ENCODE measurements at places on chromosomes 3 and 15.
A peak's percentile ranks its signal among the peaks of the same experiment; 100 is the strongest.

GRCh38 chr3:65093641-65094040 lies 405.8 kb upstream of the ADAMTS9 start:
- no peak for DNase-seq

GRCh38 chr3:119653876-119654275 lies 6.5 kb downstream of the POPDC2 start:
- DNase-seq: no peak

DNA sequence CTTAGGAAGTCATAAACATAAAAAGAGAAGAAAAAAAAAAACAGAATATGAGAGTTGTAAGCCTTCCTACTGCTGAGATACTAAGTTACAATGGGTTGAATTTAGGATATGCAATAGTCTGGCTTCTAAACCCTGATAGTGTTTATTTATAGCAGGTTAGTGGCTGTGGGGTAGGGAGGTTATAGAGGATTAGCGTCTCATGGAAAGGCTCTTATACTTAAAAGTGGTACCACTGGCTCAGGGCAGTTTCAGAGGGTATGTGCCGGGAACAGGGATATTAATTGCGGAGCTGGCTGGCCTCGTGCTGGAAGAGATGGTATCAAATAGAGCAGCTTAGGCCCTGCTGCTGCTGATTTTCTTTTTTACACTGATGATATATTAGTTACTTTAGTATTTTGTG lies 60.8 kb downstream of the PFN2 start:
- no peak for DNase-seq

DNA sequence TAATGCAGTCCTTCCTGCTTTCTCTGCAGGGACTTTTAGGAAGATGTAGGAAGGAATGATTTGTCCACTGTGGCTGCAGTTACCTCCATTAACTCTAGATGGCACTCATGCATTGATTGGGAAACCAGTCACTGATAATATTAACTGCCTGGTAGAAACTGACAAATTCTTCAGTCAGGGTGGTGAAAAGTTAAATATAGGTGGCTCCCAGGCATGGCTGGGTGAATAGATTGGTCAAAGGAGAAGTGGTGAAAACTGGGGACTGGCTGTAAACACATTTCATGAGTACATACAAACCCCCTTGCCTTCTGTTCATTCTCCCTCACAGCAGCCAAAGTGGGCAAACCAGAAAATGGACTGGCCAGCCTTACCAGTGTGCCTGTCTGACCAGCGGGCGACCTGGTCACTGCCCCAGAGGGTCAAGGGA lies 333.4 kb downstream of the THSD4 start:
- no peak for DNase-seq

DNA sequence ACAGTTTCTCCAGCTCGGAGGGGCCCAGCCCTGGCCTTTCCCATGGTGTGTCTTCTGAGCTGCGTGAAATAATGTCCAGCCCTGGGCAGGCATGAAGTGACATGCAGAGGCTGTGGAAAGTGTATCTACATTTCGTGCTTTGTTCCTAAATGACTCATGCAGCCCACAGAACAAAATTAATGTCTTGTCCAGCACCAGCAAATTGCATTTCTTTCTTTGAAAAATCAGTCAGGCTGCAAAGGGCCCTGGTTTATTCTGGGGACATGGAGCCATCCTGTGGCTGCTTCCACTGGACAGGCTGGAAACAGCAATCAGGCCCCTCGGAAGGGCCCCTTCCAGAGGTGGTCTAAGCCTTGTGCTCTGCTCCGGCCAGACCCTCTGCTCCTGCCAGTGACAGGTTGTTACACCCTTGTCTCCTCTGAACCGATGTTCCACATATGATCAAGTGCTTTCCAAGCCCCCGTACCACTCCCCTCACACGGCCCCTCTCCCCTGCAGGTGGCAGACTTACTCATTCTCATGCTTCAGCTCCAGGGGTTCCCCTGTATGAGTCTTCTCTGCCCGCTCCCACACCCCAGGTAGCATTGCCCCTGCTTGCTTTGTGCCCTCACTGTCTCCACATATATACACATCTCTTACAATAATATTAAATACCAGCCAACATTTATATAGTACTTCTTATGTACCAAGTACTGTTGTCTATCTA lies 33.7 kb downstream of the CRYGS start:
- no peak for DNase-seq

GRCh38 chr3:46675843-46676567 lies 17.5 kb downstream of the ALS2CL start:
- no peak for DNase-seq

DNA sequence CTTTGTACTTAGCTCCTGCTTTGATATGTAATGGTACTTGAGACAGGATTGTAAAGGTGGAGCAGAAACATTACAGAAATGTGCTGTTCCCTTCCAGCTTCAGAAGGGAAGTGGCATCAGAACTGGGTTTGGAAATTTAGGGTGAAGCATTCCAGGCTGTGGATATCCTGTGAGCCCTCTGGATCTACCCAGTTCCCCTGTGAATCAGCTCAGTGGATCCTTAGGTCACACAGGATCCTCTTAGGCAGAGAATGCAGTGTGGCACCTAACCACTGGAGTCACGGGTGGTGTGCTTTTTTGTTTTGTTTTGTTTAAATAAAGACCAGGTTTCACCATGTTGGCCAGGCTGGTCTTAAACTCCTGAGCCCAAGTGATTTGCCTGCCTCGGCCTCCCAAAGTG lies 66.0 kb downstream of the TRIM71 start:
- no peak for DNase-seq

DNA sequence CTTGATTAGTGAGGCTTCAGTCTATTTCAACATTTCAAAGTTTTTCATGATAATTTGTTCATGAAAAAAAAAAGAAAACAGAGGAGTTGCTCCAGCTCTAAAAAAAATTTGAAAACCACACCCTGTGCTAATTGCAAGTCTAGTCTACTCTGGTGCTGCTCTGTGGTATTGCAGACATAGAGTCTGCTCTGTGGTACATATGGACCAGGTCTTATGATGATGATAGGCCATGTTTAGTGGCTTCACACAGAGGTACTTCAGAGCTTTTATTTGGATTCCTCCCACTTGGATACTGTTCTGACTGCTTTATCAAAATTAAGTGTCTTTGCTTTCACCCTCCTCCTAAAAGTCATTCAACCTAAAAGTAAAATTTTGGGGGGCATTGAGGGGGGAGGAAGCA lies 160.8 kb downstream of the ALCAM start:
- DNase-seq: no peak

- no peak for DNase-seq
These were observed 39.6 kb upstream of the ITGA11 start for GRCh38 chr15:68471541-68471940.

- DNase-seq: no peak
These were observed 86.7 kb downstream of the FAM43A start for GRCh38 chr3:194772241-194773000.

GRCh38 chr3:17935222-17935621 lies 192.8 kb upstream of the TBC1D5 start:
- no peak for DNase-seq

DNA sequence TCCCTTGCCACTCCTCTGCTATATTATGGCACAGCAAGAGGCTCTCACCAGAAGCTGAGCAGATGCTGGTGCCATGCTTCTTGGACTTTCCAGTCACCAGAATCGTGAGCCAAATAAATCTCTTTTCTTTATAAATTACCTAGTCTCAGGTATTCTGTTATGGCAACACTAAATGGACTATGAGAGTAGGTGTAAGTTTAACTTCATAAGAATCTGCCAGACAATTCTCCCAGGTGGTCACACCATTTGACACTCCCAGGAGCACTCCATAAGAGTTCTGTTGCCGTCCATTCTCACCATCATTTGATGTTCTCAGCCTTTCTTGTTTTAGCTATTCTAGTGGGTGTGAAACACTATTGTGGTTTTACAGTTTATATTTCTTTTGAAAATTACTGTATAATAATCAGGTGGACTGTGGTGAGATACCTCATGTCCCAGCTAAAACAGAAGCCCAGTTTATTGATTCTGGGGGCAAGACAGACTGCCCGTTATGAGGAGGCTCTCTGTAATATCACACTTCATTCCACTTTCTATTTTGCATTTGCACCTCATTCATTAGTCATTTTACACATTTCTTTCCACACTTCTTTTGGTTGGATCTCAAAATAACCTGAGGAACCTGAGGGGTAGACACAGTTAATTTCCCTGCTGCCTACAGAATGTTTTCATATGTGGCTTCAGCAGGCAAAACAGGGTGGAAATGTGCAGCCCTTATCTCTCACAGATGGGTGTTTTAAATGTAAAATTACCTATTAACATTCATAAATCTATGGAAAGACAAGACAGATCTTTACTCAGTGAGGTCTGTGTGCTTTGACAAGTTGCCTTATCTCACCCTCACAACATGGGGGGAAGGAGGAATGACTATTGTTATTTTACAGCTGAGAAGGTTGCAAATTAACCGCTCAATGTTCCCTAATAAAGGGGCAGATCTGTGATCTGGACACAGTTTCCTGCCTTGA lies 42.1 kb downstream of the CDCP1 start:
- no peak for DNase-seq

DNA sequence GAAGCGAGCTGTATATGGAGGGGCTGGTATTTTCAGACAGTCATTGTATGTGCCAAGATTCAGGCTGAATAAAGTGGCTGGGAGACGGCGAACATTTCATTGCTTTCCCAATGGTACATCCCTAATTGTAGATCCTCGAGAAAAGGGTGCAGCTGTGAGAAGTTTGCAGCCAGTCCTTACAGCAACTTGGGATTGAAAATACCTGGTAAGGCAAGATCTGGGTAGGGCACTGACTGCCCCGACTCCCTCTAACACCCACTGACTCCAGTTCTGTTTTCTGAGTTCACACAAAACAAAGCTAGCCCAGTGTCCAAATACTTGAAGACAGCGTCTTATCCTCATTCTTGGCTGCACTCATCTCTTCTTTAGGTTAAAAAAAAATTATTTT lies 63.7 kb downstream of the EDEM1 start:
- no peak for DNase-seq

GRCh38 chr15:71107501-71107815 lies 7.8 kb upstream of the THSD4 start:
- DNase-seq: no peak

GRCh38 chr15:86620157-86620556 lies 540.5 kb downstream of the AGBL1 start:
- no peak for DNase-seq

- DNase-seq: no peak
These were observed 335.1 kb downstream of the SV2B start for GRCh38 chr15:91435113-91435512.

DNA sequence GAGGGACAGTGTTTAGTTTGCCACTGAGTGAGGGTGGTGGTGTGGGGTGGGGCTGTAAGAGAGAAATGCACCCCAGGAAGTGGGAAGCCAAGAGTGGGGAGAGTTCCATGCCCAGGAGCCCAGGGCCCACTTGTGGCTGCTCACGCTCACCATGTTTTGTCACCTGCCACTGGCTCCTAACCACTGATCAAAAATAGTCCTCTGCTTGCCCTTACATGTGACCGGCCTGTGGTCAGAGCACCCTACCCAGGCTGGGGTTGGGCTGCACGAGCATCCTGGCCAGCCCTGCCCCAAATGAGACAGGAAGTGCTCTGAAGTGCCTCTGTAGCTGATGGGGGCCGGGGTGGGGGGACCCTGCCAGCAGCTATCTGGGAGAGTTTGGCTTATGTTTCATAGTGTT lies 216.3 kb downstream of the RPLP1 start:
- DNase-seq: peak; percentile 30

DNA sequence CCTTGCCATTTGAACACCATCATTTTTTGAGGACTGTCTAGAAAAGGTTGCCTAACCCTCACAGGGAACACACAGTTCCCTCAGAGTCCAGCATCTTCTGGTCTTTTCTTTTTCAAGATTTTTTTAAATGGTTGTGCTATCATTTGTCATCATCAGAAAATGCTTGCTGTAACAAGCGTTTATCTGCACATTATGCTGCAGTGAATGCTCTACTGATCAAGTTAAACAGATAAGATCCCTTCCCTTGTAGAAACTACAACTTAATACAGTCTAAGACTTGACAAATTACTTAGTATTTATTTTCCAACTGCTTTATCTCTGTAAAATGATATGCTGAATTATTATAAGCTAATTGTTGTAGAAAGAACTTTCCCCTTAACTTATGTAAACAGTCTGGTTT lies 11.9 kb upstream of the ALPK3 start:
- no peak for DNase-seq

DNA sequence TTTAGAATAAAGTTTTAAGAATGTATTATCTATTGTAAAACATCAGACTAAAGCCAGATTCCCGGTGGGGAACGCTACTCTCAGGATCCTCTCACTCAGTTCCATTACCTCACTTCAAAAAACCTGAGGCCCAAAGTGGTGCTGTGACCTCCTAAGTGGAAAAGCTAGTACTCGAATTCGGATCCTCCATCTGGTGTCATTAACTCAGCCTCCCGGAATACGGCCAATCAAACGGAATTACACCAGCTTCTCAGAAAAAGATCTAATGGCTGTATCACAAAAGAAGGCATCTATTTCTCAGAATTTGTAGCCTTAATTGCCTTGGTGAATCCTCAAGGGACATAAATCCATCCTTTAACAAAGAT lies 627 bp downstream of the ACAD11 start:
- DNase-seq: peak; percentile 2

DNA sequence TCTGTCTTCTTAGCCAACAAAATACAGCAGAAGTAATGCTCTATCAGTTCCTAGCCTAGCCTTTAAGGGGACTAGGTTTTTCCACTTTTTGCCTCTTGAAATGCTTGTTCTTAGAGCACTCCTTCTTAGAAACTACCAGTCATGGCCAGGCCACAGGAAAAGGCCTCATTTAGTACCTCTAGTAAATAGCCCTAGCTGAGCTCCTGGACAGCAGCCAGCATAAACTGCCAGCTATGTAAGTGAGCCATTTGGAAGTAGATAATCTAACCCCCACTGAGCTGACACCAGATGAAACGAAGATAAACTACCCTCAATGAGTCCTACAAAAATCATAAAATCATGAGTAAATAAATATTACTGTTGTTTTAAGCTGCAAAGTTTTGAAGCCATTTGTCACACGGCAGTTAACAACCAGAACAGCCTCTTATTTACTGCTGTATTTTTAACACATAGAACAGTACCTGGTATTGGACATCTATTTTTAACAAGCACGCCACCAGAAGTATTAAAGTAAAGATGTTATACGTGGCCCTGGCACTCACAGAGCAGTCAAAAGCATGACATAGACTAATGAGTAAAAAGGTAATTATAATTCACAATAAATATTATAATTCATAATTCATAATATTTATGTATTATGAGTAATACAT lies 12.0 kb downstream of the TBC1D5 start:
- no peak for DNase-seq

DNA sequence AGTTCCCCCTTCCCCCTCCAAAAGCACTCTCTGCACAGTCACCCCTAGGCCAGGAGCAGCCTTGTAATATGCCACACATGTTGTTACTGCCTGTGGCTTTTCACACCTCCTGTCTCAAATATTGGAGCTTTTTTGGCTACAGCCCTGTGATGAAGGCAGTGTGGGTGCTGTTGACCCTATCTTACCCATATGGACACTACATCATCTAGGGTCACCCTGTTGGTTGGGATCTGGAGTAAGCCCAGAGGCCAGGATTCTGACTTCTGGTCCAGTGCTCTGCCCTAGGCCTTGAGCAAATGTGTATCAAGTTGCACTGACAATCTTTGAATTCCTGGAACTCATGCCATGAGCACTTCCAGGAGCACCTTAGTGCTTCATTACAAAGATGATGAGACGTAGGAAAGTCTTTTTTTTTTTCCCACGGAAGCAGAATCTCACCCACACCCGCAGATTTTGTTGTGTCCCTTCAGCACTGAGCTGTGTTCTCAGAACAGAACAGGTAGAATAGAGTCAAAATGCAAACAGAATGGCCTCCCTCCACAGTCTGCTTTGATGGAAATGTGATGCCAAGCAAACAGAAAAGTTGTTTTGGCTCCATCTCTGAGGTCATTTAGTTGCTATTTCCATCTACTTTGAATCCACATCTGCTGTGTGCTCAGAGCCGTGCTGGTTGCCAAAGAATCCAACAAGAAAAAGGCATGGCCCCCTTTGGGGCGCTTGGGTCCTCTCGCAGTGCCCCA lies 49.6 kb downstream of the SMAD3 start:
- DNase-seq: no peak
